Activated T-helper 1 cell treated with anti-CD3 and anti-CD28 coated beads, Interleukin-2, amount 50 U/mL, for 16 hours (primary cell): ENCODE measurements at places on chromosomes 12 and 14.

DNA sequence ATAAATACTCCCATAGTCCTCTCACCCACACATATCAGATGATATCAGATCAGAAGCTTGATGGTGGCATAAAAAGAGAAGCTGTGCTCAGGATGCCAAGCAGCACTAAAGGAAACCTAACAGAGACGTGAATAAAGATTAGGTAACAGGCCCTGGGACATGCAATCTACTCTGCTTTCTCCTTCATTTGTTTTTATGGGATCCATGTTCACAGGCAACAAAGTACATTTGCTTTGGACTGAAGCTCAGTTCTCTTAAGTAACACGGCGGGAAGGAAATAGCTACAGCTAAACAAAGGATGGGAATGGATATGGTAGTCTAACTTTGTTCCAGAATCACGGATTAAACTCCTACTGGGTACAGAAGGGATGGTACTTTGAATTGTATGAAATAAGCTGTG, 119.5 kb downstream of the TTC7B start:
- no peak for DNase-seq

GRCh38 chr14:100443603-100444002, 120.5 kb downstream of the SLC25A47 start:
- DNase-seq = no peak

- no peak for DNase-seq
Observed at GRCh38 chr12:31312431-31312830, 13.5 kb downstream of the SINHCAF start.

DNA sequence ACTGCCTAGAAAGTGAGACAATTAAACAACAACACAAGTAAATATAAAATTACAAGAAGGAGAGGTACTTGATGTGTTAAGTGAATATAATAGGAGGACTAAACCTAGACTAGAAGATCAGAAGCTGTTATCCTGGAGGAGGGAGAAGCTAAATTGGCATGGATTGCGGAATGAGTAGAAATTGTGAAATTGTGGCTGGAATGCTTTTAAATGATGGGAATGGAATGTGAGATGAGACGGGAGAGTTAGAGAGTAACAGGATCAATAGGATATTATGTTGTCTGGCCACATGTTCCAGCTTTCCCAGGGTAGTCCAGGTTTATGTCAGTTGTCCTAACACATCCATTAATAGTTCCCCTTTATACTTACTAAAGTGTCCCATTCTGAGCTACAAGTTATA, 44.0 kb upstream of the CPNE8 start:
- DNase-seq = no peak

GRCh38 chr12:108638997-108639822, 5.5 kb upstream of the SELPLG start:
- no peak for DNase-seq

DNA sequence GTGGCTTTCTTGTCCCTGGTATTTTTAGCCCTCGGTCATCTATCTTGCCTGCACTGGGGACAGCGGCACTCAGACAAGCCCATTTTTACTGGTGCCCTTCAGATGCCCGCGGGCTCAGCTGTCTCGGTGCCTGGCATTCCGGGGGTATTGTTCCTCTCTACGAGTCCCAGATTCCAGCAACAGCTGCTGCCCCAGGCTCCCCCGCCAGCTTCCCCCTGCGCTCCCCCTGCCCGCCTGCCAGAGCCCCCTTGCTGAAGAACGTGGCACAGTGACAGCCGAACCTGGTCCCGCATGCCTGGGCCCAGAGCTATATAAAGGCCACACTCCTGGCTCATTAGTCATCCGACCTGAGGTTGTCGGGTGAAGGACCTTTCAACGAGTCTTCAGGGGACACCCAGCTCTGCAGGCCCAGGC, 10.9 kb upstream of the MYL2 start:
- DNase-seq = no peak

- no peak for DNase-seq
Observed at GRCh38 chr14:33598582-33598981, 352.3 kb downstream of the EGLN3 start.

DNA sequence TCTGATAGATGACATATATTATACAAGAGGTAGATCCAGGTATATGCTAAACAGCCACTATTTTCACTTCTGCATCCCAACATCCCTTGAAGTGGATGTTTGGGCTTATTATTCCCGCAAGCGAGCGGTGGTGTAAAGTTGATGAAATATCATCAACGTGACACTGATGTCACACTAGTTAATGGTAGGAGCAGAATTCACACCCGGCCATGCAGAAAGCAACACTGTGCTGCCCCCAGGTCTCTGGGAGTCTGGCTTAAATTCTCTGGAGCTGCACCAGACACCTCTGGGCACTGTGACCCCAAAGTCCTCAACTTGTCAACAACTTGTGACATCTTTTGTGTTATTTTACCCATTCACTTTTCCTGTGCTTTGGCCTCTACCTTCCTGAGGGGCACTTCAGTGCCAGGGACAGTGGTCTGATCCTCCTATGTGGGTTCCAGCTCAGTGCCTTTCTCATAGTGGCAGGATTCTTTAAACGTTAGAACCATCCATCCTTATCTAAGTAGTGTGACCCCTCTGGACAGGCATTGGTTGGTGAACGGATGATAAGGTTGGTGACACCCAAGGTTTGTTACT, 952 bp downstream of the DRAM1 start:
- no peak for DNase-seq

DNA sequence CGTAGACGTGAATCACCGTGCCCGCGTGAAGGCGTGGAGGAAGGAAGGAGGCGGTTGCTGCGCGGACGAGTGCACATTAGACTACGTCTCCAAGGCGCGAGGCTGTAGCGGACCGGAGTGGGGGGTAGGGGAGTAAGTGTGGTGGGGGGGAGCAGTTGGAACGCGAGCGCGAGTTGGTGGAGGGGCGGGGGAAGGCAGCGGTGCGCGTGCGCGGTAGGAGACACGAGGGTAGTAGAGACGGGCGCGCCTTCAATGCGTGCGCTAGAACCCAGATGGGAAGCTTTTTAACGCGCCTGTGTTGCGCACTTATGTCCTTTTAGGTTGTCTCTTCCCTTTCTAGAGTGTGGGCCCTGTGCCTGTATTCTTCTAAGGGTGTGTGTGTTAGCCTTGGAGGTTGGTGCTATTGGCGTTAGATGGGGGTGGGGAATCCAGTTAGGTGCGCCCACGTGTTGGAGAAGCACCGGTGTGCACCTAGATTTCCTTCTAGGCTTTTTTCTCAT, 604 bp downstream of the EIF4B start:
- DNase-seq = peak; percentile 72

DNA sequence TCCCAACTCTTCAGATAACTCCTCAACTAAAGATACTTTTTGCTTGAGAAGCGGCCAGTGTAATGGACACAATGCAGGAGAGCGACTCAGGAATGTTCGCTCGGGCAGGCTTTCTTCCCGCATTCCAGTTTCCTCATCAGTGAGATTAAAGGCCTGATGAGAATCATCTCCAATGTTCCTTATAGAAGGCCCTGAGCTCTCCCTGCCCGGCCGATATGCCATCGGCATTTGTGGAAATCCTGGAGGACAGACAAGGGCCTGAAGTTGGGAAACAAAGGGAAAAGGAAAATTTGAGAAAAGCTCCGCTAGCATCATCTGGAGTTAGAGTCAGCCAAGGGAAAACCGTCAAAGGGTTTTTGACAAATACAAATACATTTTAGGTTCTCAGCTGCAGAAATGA, 38.0 kb upstream of the FOXN3 start:
- no peak for DNase-seq

DNA sequence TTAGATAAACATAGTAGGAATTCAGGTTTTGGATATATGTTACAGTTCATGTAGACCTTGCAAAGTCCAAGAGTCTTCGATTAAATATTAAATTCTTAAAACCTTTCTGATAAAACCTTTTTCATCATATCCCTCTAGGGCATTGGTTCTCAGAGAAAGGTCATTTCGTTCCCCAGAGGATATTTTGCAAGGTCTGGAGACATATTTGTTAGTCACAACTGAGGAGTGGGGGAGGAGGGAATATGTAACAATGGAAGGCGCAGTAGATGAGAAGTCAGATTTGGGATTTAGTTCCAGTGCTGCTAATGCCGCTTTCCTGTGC, 5.3 kb downstream of the TMEM253 start:
- DNase-seq = no peak

DNA sequence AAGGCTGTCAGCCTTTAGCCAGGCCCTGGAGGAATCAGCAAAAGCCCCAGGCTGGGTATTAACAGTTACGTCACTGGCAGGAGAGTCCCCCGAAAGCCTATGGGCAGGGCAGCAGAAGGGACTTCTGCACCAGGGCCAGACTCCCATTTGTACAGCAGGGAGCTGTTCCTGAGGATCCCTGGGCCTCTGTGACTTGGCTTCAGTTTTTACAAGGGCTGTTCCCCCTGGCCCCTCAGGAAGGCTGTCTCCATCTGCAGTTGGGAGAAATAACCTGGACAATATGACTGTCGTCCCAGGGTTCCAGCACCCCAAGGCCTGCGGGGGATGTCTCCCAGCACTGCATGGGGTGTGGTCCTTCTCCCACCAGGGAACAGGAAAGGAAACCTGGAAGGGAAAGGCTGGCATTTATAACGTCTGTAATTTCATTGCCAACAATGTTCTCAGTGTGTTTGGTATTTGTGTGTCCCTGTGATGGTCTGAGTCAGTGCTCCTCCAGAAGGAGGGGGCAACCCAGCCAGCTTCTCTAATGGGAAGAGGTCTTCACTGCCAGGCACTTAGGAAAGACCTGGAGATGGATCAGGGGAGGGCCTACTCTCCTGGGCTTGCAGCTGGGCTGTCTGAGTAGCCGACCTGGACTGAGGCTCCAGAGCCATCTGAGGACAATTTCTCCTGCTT, 42.4 kb downstream of the ERH start:
- no peak for DNase-seq

GRCh38 chr12:62166525-62166924, 93.7 kb upstream of the USP15 start:
- DNase-seq = no peak

GRCh38 chr14:77099425-77100167, 1.5 kb downstream of the CIPC start:
- no peak for DNase-seq

DNA sequence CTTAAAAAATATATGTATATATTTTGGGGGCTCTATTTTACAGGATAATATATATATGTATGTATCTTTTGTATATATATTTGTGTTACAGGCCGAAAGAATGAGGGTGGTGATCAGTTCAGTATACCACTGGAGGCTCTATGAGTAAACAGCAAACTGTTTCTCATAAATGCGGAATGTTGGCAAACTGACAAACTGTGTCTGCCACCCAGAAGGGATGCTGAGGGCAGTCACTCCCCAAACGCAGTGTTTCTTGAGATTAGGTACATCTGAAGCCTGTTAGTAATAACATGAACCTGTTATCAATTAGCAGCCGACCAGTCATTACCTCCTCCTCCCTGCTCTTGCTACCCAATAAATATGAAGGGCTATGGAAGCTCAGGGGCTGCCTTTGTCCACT, 20.8 kb downstream of the TNFAIP2 start:
- no peak for DNase-seq

DNA sequence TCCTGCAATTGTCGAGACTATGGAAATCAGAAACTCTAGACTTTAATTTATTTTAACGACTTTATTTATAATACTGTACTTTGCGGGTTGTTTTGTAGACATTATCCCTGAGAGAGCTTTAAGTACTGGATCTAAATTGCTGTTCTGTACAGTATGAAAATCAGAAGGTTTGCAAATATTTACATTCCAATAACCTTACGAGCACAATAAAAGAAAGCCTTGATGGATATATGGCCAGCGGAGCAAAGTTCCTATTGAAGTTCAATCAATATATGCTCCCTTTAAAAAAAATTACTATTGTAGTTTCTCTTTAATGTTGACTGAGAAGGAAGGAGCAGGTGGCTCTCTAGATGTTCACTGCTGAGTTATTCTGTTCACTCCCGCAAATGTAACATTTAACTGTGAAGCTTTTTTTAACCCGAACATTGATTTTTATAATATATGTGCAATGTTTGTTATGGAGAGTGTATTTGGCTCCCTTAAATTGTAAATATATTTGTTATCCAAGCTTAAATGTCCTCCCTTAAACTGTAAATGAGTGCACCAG, 235.3 kb downstream of the PLCZ1 start:
- no peak for DNase-seq

DNA sequence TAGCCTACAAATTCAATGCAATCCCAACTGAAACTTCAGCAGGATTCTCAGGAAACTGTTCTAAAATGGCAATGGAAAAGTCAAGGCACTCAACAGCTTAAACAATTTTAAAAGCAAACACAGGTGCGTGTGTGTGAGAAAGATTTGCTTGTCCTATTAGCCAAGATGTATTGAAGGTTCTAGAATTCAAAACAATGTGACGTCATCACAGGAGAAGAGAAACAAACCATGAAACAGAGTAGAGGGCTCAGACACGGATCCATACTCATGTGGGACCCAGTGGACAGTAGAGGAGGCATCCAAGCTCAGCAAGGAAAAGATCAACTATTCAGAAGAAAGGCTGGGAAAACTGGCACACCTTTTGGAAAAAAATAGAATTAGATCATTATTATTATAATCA, 152.8 kb upstream of the DHRS4 start:
- no peak for DNase-seq

- no peak for DNase-seq
Observed at GRCh38 chr12:122021193-122021821, 377 bp upstream of the BCL7A start.

GRCh38 chr14:103031956-103032355, 25.4 kb downstream of the CDC42BPB start:
- no peak for DNase-seq

DNA sequence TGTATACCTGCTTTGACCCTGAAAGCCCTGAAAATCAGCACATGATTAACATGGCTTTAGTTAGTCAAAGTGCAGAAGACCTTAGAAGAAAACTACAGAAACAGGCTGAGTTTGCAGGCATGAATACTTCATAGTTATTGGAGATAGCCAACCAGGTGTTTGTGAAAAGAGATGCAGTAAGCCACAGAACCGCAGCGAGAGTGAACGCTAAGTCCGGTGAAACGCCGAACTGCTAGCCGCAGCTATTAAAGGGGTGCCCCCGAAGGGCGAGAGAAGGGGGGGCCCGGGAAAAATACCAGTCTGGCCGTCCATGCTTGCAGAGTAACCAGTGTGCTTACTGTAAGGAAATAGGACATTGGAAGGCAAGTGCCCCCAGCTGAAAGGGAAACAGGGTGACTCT, 784.0 kb upstream of the TMEM132C start:
- no peak for DNase-seq

DNA sequence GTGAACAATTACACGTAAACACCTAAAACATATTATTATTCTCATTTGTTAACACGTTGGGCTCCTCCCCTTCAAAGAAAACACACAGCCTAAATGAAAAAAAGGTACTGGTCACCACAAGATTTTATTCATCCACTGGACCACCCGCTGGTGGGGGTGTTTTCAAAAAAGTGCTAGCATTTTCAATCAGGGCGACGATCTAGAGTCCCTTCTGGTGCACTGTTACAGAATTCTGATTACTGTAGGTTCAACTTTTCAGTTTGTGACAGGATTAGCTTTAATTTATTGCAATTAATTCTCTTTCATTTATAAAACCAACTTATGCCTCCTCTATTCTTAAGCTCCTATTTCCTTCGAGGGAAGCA, 443 bp downstream of the MAGOHB start:
- no peak for DNase-seq

GRCh38 chr12:56115329-56115728, 1.1 kb upstream of the RPL41 start:
- no peak for DNase-seq

GRCh38 chr12:118151755-118152154, 15.8 kb downstream of the PEBP1 start:
- no peak for DNase-seq
